ENCODE measurements at places on chromosomes 1 and 21.
A peak's percentile ranks its signal among the peaks of the same experiment; 100 is the strongest.

- no peak for DNase-seq
Measured at GRCh38 chr1:224457782-224458144, 23.2 kb upstream of the WDR26 start.

DNA sequence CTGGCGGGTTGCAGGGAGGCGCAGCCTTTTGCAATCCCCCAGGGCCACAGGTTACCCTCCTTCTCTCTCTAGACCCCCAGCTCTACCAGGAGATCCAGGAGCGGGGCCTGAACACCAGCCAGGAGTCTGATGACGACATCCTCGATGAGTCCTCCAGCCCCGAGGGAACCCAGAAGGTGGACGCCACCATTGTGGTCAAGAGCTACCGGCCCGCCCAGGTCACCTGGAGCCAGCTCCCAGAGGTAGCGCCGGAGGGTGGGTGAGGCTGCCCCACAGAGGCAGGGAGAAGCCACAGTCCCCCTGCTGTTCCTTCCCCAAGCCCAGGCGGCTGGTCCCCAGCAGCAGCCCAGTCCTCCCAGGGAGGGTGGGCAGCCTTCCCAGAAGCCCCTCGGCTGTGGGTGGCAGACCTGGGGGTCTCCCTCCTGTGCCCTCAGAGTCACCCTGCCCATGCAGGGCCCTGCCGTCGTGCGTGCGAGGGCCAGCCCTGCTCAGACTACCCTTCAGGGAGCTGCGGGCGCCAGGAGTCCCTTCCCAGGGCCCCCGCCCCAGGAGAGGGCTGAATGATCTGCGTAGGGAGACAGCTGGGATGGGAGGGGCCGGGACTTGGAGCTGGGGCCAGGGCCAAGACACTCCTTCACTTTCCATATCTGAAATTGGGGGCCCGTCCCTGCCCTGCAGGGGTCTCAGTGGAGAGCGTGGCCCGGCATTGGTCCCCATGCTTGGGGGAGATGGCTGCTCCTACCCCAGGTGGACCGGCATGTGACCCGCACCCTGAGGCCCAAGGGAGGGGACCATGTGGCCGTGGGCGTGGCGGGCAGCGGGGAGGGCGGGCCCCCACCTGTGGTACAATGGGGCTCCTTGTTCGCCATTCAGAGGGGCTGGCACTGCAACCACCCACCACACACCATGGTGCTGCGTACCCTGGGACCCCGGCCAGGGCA lies 12.9 kb downstream of the ARHGEF16 start:
- no peak for DNase-seq

DNA sequence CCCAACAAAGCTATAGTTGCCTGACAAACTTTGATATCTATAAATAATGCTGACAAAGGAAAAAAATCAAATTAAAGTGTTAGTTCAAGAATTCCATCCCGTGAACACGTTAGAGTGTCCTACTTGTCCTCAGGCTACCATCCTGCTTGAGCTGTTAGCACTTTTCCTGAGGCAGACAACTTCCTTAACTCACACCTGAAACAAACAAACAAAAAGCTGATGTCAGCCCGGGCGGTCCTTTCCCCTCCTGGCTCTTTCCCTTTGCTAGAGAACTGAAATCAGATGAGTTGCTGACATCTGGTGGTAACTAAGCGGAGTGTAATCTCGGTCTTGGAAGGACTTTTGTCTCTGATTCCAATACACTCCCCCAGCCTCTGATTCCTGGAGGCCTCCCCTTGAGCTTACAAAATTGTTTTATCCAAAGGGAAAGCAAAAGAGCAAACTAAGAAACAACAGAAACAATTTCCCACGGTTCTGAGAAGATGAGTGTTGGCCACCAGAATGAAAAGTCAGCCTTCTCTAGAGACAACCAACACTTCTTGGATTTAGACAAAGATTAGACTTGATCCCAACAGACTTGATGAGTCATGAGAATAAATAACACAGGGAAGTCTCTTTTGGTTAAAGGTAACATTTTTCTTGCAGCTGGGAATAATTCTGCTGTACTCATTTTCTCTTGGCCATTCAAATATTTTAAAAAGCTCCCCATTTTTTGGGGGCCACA lies 135.4 kb downstream of the PROX1 start:
- DNase-seq, result no peak

DNA sequence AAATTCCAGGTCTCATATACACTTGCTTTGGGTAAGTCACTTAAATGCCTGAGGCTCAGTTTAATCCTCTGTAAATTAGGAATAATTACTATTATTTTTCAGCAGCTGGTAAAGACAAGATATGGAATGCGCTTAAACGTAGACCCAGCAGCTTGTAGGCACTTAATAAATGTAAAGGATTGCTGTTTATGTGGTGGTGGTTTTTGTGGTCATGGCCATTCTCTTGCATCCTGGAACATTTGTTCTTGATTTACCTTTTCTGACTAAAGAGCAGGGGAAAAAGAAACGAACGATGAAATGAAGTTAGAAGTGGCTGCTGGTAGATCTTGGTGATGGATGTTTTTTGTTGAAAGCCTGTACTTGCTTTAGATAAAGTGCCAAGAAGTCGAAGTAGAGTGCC lies 195.0 kb upstream of the FOXD3 start:
- no peak for DNase-seq

- no peak for DNase-seq
Measured at GRCh38 chr1:243818978-243819377, 31.1 kb downstream of the AKT3 start.

GRCh38 chr1:83999316-83999819 lies 436 bp upstream of the TTLL7 start:
- no peak for DNase-seq

- DNase-seq, result peak; percentile 38
Measured at GRCh38 chr1:58047265-58047858, 499.2 kb downstream of the OMA1 start.

GRCh38 chr1:168920456-168921094 lies 185.9 kb upstream of the ATP1B1 start:
- no peak for DNase-seq

- DNase-seq, result no peak
Measured at GRCh38 chr1:19525607-19526545, 40.5 kb upstream of the CAPZB start.

GRCh38 chr1:226422478-226422877 lies 14.6 kb upstream of the PARP1 start:
- DNase-seq, result no peak

GRCh38 chr1:31216016-31216415 lies 23.7 kb downstream of the NKAIN1 start:
- no peak for DNase-seq

- DNase-seq, result no peak
Measured at GRCh38 chr1:69700770-69701169, 133.0 kb downstream of the LRRC7 start.

- DNase-seq, result no peak
Measured at GRCh38 chr1:216599851-216600250, 123.4 kb downstream of the ESRRG start.

DNA sequence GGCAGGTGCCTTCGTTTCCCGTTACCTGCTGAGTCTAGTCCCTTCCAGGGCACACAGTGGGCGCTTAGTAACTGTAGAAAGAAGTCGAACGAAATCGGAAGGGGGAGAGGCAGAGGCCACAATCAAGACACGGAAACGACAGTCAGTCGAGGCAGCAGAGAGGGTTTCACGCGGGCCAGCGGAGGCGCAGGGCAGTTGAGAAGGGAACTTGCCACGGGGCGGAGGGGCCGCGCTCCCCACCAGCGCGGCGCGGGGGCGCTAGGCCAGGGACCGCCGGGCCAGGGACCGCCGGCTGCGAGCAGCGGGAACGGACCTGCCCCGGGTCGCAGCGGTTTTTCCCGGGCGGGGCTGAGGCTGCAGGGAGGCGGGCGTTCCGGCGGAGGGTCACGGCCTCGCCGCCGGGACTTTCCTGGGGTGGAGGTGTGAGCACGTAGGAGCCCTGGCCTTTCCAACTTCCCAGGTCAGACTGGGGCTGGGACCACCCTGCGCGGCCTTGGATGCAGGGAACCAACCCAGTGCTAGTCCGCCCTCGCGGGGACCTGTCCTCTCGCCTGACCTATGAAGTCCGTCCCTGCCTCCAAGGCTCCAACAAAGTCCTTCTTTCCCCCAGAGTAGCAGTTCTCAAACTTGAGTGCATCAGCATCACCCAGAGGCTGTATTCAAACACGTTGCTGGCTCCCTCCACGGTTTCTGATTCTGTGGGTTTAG lies 150.1 kb upstream of the FGGY start:
- DNase-seq, result peak; percentile 70

- DNase-seq, result no peak
Measured at GRCh38 chr1:187985897-187986654, 1157.3 kb downstream of the PLA2G4A start.

GRCh38 chr1:177170756-177171535 lies at the start of gene BRINP2:
BRINP2 (plus strand) TSS chr1:177170958; CDS start chr1:177229877, 58,919 bp downstream.
- DNase-seq, result peak; percentile 5

- DNase-seq, result no peak
Measured at GRCh38 chr1:68188644-68189340, 43.5 kb downstream of the WLS start.

GRCh38 chr1:172929006-172929405 lies 121.7 kb downstream of the TNFSF18 start:
- no peak for DNase-seq

GRCh38 chr1:47838562-47839432 lies 158.4 kb downstream of the TRABD2B start:
- no peak for DNase-seq

DNA sequence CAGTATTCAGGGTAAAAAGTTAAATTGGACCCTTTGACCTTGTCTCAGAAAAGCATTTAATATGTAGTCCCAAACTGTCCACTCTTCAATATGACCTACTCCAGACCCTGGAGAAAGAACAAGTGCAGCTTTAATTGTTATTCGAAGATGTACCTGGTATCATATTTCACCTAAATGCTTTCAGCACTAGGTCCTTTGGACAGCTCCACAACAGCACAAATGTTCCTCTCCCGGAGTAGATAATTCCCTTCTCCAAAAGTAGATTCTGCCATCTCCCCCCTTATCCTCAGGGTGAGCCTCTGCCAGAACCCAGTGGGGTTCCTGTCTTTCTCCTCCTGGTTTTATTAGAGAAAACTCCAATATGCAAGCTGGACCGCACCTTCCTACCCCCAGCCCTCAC lies 104.5 kb upstream of the AJAP1 start:
- DNase-seq, result no peak

GRCh38 chr1:211985556-211986264 lies 49.6 kb downstream of the INTS7 start:
- DNase-seq, result no peak

- DNase-seq, result no peak
Measured at GRCh38 chr1:39572379-39573096, 4.1 kb downstream of the PABPC4 start.

GRCh38 chr1:101309334-101310311 lies 72.8 kb downstream of the S1PR1 start:
- peak; percentile 64 for DNase-seq

DNA sequence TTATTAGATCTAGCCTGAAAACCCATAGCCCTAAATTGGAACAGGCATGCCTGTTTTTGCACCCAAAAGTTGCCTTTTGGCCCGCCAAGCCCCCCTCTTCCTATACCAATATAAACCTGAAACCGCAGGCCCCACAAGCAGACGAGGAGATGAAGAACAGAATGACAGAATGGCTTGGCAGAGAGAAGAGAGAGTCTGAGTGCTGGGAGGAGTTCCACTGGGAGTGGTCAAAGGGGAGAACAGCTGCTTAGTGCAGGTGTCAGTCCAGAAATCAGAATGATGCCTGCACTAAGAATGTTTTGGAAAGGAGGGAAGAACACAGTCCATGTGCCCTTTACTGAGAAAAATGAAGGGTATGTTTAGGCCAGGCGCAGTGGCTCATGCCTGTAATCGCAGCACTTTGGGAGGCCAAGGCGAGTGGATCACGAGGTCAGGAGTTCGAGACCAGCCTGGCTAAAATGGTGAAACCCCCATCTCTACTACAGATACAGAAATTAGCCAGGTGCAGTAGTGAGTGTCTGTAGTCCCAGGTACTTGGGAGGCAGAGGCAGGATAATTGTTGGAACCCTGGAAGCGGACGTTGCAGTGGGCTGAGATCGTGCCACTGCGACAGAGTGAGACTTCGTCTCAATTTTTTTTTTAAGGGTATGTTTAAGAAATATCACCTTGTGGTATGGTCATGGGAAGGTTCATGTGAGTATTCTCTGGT lies 9.4 kb downstream of the DYRK1A start:
- DNase-seq, result no peak

DNA sequence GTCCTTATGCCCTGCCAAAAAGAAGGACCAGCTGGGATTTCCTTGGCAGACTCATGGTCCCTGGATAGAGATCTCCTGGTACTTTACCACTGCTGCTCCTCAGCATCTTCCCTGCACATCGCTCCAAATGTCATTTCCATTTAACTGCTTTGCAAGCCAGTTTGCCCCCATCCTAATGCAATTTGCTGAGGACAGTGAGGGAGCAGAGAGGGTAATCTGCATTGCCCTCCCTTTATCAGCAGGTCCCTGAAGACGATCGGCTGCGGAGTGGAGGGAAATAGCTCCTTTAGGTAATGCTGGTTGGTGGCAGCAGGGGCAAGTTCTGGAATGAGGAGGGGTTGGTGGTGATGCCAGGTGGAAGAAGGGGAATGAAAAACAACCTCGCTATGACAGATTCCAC lies 2.7 kb downstream of the PLXNA2 start:
- no peak for DNase-seq

GRCh38 chr1:160795951-160796383 lies at the start of gene LY9:
LY9 (plus strand) TSS chr1:160796174; CDS start chr1:160796188, 14 bp downstream.
- DNase-seq, result peak; percentile 68

DNA sequence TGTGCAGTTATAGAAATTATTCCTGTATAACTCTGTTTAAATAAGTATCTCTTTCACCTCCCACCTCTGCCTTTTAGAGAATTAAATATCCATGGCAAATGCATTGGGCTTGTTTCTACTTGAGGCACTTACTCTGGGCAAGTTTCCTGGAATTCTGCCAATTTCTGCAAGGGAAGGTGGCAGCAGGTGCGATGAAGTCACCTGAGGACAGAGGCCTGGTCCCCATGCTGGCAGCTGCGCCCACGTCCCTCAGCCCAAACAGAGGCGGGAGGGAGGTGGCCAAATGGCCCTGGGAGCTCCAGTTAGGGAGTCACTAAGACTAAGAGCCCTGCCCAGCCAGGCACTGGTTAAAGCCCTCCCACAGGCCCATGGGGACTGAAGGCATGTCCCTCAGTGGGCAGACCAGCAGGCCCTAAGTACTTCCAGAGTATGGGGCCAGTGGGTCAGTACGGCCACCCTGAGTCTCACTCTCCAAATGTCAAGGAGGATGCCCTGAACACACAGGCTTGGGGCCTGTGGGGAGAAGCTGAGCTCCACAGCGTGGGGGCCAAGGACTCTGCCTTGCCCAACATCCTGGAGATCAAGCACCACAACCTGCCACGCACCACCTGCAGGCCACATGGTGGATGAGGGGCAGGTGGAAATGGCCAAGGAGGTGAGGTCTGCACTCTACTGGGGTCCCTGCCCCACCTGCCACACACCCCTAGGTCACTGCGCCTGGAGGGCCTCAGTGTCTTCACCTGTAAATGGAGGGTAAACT lies 19.4 kb downstream of the ACOT7 start:
- DNase-seq, result no peak

All from activated naive CD8-positive, alpha-beta T cell treated with anti-CD3 and anti-CD28 coated beads, Interleukin-2, amount 50 U/mL, for 24 hours (primary cell).